ENCODE measurements at places on chromosomes 13 and 19.
A peak's percentile ranks its signal among the peaks of the same experiment; 100 is the strongest.

- DNase-seq = no peak
Measured at GRCh38 chr19:41413947-41414346, 13.2 kb downstream of the B3GNT8 start.

DNA sequence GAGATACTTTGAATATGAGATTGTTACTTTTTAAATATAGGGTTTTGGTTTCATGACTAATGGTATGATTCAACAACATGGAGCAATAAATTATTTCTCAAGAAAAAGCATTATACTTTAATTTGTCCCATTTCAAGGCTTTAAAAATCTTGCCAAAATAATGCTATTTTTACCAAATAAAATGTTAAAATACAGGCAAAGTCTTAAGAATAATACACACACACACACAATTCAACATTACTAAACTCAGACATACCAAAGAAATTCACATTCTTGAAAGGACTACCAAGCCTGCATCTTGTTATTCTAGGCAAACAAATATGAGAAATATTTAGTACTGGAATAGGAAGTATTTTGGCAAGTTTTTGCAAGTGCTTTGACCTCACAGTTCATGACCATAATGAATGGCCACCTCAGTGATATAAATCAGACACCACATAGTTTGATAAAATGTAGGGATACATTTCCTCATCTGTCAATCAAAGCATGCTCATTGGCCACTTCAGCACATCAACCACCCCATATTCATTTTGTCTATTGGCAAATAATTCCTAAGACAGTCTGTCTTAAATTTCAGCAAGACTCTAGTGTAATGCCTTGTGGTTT, 107.2 kb downstream of the NALCN start:
- DNase-seq = no peak

DNA sequence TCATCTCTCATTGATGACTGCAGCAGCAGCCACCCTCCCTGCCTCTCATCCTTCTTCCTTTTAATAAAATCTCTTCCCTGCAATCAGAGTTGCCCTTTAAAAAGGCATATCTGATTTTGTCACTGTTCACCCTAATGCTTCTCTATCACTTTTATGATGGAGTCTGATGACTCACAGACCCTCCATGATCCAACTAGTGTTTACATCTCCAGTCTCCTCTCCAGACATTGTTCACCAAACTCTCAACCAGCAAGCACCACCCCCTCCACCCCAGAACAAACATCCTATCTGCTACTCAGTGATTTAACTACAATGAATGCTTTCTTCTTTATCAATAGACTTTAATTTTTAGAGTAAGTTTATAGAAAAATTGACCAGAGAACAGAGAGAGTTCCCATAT, 59.5 kb downstream of the TNFSF11 start:
- DNase-seq = no peak

- DNase-seq = no peak
Measured at GRCh38 chr13:87669379-87669978, 1.7 kb upstream of the SLITRK5 start.

DNA sequence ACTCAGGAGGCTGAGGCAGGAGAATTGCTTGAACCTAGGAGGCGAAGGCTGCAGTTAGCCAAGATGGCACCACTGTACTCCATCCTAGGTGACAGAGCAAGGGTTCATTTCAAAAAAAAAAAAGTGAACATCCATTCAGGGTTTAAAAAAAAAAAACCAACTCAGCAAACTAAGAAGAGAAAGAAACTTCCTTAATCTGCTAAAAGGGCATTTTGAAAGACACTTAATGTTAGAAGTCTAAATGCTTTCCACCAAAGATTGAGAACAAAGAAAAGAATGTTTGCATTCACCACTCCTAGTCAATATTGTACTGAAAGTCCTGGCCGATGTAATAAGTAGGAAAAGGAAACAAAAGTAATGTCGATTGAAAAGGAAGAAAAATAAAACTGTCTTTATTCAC, 7.1 kb upstream of the PSMC4 start:
- no peak for DNase-seq

DNA sequence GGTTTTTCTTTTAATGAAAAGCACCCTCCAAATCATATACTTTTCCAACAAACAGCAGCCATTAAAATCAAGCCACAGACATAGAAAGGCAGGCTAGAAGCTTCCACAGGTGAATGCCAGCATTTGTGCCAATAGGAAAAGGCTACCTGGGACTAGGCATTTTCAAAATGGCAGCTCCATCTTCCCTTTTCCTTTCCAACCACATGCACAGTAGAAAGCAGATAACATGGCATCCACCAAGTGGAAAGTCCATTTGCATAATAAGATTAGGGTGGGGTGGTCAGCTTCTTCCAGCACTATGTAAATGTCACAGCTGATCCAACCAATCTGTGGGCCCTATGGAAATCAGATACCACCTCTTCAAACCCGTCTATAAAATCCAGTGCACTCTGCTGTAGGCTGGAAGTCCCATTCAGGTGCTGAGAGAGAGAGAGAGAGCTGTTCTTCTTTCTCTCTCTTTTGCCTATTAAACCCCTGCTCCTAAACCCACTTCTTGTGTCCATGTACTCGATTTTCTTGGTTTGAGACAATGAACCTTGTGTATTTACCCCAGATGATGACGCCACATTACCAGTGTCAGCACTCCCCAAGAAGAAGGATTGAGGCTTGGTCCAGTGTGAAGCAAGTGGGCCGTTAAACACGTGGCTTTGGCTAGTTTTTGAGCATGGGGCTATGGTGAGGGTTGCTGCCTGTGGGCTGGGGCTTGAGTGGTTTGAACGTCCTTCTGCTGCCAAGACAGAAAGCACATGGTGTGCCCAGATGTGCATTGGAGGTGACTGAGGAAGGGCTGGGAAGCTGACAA, 24.2 kb upstream of the IGFL1 start:
- DNase-seq = no peak

DNA sequence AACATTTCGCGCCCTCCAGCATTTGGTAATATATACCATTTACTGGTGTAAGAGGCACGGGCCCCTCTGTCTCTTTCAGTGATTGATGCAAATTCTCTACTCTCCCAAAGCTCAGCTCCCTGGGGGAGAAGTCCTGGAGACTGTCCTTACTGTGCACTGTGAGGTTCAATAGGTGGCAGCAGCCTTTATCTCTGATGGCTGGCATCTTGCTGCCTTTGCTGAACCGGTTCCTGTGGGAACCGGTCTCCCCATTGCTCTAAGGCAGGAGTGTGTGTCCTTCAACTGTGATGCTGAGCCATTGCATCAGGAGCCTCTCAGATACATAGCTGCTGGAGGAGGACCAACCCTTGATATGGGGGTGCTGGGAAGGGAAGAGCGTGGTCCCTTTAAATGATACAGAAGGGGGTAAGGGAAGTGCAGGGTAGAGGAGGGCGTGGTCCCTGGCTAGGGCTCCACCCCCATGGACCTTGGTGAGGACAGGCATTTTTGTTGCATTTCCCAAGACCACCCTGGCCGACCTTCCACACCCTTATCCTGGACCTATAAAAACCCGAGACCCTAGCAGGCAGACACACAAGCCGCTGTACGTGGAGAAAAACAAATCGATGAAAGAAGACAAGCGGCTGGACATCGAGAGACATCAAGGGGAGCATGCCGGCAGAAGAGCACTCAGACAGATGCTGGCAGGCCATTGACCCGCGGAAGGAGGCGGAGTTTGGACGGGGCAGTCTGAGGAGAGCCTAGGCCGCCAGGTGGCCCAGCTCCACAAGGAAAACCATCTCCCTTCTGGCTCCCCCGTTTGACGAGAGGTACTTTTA, 41.1 kb upstream of the GTF3A start:
- no peak for DNase-seq

- DNase-seq = no peak
Measured at GRCh38 chr13:32911506-32911905, 104.7 kb upstream of the KL start.

- DNase-seq = no peak
Measured at GRCh38 chr13:75770592-75771011, 134.5 kb downstream of the LMO7 start.

DNA sequence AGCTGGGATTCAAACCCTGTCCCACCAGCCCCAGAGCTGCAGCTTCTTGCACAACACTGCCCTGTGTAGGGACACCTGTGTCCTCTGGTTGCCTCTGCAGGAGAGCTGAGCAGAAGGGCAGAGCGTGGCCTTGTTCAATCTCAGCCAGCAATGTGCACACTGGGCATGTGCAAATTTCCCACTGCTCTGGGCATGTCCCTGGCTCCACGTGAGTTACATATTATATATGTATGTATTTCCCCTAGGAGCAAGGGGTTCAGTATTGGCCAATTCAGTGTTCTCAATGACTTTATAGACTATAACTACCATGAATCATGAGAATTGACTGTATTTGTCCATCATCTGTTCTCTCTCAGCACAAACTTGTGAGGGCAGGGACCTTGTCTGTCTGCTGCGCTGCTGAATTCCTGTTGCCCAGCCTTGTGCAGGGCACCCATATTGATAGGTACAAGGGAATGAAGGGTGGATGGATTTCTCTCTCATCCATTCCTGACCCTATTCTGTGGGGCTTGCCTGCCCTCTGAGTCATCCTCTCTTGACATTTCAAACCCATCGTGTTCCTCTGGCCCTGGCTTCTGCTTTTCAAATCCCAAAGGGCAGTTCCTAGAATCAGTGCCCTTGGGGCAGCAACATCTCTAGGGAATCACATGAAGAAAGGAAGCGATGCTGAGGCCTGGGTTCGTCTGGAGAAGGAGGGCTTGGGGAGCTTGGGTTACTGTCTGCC, 69.7 kb downstream of the ERICH6B start:
- DNase-seq = no peak

DNA sequence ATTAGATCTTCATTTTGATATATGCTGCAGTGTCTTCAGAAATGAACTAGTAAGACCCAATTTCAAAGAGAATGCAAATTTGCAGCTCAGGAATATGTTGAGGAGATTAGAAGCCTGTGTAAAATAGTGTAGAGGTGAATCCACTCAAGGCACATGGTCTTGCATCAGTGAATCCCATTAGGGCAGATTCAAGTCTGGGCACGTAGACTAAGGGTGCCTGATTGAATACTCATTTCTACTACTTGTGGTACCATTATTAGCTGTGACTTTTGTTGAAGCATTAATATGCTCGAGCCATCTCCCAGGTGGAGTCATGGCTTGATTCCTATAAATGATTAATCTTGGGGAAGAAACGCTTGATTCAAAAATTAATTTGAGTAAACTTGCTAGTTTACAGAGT, 129.4 kb downstream of the AKAP11 start:
- no peak for DNase-seq

GRCh38 chr13:39245688-39246087, 207.4 kb downstream of the NHLRC3 start:
- DNase-seq = no peak

DNA sequence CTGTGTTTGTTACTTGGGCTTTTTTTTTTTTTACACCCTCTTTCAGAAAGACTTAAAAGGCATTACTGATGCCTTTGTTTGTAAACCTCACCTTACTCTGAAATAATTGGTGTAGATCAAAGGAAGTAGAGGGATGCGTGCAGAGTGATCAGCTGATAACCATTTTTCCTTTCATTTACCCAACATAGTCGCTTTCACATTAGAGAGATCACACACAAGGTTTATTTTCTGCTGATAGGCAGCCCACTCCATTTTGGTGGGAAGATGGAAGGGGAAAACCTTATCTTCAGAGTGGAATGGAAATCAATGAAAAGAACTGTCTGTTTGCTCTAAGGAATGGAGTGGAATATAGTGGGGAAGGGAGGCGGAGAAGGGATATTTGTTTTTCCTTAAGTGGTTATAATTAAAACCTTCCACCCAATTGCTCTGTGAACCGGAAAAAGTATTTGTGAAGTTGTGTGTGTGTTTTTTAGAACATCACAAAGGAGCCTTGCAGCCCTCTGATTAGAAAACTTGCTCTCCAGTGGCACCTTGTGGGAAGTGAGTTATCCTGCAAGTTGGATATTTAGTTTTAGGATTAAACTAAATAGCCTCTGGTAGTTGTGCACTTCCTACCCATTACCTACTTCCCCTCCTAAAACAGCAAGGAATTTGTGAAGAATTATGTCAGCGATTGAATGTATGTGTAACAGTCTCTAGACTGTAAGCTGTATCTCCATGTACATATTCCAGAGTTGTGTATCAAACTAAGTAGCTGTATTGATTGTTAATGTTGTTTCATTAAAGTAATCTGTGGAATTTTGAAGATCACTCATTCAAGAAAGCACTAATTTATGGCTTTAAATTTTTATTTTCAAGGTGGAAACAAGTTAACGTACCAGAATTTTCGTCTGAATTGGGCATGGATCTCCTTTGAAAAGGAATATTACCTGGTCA, 76.8 kb downstream of the FREM2 start:
- DNase-seq = peak; percentile 43

DNA sequence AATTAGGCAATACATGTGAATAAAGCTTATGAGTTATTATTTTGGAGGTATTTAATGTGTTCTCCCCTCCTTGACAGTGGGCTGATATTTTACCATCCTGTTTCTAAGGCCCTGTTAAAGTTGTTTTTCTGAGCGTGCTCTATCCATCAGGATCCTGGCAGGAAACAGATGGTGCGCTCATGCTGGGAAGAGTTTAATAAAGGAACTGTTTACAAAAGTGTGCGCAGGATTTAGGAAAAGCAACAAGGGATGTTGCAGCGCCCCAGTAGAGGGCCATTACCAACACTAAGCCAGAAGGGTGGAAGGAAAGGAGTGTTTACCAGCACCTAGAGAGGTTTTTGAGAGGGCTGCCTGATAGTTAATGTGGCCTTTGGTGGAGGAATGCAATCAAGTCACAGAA, 374.5 kb downstream of the KCNRG start:
- DNase-seq = no peak

DNA sequence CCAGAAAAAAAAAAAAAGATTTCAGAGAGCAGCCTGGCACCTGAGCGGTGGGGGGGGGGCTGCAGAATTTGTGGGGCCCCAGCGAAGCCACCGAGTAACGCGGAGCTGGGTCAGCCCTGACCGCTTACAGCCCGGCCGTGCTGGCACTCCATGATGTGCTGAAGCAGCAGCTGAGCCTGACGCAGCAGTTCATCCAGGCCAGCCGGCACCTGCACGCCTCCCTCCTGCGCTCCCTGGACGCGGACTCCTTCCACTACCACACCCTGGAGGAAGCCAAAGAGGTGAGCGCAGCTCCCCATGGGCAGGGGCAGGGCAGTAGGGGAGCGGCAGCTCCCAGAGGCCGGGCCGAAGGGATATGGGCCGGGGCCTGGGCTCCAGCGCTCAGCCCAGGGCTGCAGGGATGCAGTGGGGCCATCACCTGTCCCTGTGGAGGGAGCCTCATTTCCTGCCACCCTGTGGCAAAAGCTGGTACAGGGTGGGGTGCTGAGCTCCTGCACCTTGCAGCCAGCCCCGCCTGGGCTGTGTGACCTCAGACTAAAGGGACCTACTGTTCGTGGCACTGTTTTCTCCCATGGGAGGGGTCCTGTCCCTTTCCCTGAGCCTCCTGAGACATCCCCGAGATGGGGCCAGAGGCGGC, 18.3 kb downstream of the C19orf44 start:
- DNase-seq = no peak

GRCh38 chr19:33497131-33497777, 24.3 kb downstream of the PEPD start:
- DNase-seq = no peak

GRCh38 chr13:90797335-90797734, 550.2 kb upstream of the MIR17HG start:
- no peak for DNase-seq
